ENCODE measurements at places on chromosomes 12 and 14.

GRCh38 chr12:22408610-22409376, 74.3 kb upstream of the ST8SIA1 start:
- DNase-seq, result no peak

DNA sequence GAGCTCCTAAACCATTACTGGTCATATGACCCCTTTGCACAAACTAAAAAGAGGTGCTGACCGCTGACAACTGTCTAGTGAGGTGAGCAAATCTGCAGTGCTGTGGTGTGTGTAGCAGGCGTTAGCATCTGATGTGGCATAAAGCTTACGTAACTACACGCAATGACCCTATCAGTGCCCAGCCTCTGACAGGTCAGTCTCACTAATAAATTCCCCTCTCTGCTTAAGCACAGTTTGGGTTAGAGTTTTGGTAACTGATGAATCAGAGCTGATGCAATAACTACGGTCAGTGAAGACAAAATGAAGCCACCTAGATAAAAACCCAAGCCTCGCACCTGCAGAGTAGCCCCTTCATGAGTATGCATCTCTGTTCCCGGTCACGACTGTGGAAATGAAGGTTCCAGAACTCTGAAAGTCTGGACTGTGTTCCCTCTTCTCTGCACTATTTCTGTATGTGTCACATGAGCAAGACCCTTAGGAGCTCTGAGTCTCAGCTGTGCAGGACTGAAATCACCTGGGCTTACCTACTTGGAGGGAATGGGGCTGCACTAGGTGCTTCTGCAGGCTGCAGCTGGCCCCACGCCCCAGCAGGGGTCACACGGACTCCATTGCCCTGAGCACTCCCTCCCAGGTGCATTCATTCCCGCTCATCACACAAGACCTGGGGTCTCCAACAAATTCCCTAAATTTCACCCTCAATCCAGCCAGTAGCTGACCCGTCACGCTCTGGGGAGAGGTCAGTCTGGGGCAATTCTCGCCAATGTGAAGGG, 54.4 kb downstream of the RIMBP2 start:
- DNase-seq, result no peak

DNA sequence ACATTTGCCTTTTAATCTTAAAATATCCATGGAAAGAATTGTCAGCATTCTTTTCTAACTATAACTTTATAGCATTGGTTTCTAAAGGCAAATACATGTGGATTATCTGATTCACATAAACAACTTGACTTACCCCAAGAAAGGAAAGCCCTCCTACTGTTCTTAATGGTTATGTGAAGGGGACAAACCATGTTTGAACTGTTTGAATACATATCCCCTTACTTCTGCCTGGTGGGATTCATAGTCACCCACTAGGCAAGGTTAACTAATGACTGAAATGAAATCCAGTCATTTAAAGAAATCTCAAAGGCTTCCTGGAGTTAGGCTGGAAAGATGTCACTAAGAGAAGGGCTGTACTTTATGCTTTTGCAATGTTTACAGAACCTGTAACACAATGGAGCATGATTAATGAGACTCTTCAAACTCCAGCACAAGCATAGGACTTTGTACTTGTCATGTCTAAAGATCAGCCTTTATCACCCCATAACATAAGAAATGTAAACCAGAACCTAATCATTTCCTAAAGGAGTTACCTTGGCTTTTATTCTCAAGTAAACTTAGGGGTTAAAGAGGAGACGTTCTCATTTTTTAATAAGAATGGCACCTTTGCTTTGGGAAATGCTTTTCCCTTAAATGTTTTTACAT, 10.2 kb upstream of the FLRT2 start:
- DNase-seq, result no peak

DNA sequence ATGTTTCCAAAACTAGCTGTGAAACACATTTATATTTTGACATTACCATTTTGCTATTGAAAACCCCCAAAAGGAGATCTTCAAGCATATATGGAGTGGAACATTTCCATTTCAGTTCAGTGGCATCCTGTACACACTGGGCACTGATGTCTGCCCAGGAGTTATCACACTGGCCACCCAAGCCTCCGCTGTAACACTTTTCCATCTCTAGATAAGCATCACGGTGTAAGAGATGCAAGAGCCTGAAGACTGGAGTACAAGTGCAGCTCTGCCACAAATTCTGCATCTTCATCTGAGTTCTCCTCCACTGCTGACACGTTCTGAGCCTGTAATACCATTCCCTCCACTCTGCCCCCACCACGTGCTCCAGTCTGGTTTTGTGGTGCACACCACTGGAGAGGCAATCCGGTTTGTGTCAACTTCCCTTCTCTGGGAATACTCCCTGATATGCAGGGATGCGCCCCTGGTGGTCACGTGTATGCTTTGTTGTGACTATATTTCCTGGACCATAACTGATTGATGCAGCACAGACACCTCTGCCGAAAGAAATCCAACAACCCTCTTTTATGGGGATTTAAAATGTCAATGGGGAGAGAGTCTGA, 12.7 kb downstream of the SPTLC2 start:
- peak; percentile 87 for DNase-seq

DNA sequence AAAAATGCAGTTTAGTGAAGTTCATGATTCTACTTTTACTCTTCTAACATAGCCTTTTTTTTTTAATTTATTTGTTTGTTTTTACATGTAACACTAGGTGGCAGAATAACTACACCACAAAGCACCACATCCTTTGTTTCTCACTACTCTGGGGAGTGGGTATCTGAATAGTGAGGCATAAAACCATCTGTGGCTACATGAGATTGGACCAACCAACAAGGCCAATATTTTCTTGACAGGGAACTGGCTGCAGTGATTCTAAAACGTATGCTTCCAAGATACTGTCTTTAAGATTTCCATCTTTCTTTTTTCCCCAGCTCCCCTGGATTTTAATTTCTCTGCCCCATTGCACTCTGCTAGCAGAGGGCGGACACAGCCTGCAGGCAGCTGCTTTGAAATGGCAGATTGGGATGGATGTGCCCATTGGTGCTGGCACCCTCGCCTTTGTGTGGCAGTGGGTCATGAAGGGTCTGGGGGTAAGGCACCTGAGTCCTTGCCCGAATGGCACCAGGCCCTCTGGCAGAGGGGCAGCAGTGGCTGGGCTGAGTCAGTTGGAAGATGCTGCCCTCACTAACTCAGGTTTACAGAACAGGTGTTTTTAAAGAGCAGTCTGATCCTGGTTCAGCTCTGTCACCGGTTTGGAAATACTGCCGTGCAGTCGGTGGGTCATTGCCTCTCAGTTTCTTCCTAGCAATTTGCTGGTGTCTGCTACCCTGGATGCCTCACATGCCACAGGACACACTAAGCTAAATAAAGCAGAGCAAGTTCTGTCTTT, 429.1 kb downstream of the RAD51B start:
- no peak for DNase-seq

DNA sequence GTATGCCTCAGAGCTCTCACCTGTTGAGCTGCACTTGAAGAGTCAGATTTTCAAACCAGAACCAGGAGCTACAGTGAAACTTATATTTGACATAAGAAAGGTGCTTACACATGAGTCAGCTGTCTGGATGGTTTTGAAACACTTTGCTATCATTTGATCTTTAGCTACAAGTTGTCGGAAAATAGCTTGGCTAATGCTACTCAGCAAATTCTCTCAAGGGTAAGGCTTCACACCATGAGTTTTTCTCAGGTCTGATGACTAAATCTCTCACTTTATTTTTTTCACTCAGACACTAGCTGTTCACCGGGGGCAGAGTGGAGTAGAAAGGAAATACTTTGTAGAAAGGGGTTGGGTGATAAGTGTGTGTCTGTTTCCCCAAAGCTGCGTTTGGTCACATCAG, 171.8 kb downstream of the FLRT2 start:
- no peak for DNase-seq

- DNase-seq, result no peak
These were observed 4.9 kb upstream of the KLHL33 start for GRCh38 chr14:20440882-20441281.

DNA sequence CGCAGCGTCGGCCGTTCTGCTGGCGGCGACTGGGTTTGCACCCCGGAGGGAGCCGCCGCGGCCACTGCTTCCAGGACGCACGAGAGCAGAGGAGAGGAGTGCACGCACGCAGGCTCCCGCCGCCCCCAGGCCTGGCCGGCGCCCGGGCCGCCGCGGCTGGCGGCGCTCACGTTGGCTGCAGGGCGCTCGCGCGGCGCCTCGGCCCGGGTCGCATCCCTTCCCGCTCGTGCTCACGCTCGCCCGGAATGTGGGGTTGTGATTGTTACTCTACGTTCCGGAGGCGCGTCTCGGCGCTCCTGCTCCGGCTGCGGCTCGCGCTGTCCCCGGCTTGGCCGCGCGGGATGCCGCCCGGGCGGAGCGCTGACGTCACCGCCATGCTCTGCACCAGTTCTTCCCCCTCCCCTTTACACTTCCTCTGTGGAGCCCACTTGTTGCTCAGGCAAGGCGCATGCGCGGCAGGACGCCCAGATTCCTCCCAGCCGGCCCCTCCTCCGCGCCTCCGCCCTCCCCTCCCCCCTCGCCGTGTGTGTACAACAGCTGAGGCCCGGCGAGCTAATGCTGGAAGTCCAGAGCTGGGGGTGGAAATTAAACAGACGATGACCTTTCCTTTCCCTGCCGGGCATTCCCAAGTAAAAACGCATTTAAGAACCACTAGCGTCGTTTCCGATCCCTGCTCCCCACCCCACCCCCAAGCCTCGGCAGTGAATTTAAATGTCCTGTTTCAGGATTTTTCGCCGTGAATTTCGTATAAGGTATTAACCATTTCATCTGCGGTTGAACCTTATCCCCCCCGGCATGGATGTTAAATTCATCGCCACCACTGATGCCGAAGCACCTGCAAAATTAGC, at the start of gene IRF2BPL:
Gene IRF2BPL, minus strand, starts transcription at position 325 of the 848 bp plus-strand sequence. CDS start 916 bp downstream, outside the sequence.
- DNase-seq, result peak; percentile 99

DNA sequence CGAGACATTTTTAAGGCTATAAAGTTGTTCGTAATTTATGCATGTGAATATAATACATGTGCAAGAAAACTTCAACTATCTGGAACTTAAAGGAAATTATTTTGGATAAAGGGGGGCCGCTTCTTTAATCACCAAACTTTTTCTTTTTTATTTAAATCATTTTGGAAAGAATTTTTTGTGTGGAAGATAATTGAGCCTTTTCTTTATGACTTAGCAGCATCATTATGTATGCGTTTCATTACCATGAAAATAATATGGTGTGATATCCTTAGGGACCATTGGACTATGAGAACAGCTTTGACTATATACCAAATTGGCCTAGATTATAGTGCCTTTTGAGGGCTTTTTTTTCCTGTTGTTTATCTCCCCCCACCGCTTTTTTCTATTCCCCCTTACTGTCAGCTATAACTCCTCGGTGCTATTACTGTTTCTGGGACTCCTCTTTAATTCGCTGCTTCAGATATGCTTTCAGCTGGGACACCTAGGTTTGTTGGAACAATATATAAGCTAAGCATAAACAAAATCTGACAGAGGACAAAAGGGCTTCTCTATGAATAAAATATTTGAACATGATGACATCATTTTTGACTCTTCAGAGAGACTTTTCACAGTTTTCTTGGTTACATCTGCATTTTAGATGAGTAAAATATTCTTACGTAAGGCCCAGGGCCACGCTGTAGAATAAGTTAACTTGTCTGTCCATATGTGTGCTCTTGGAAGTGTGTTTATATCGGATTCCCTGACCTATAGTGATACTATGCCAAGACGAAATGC, 392.7 kb downstream of the NPAS3 start:
- no peak for DNase-seq

DNA sequence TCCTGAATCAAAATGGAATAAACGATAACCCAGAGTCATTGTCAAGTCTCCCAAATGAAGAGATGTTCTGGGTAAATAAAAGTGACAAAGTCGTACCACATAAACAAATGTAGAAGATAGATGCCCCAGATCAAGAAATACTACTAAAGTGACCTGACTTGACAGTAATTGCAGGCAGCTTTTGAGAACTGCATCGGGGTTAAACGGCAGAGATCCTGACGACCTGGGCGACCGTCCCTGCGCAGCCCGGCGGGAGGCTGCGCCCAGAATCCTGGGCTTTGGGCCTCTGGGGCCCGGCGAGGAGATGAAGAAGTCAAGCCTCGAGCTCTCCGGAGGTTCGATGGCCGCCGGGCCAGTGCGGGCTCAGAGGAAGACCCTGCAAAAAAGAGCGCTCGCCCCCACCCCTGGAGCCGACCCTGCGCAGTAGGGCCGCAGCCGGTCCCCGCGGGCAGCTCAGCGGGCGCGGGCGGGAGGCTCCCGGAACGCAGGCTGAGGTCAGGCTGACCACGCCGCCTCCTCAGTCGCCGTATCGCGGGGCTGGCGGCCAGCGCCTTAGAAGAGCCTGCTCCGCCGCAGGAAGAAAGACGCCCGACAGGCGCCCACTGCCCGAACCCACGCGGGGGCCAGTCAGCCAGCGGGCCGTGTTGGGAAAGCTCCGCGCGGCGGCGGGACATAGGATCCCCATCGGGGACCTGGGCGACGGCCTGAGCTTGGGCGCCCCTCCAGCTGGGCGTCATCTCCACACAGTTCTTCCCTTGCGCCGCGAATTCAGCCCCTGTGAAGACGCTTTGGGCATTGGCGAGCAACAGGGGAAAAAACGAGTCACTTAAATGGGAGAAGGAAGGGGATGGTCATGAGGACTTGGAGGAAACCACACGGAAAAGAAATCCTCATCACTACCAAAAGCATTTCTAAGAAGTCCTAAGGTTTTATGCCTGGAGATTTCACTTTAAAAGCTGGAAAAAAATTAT, 16.0 kb downstream of the NKX2-1 start:
- DNase-seq, result no peak

- DNase-seq, result peak; percentile 45
These were observed 20.2 kb upstream of the KRT8 start for GRCh38 chr12:52924764-52925716.

- no peak for DNase-seq
These were observed 114.6 kb downstream of the PPFIA2 start for GRCh38 chr12:81644503-81644902.

DNA sequence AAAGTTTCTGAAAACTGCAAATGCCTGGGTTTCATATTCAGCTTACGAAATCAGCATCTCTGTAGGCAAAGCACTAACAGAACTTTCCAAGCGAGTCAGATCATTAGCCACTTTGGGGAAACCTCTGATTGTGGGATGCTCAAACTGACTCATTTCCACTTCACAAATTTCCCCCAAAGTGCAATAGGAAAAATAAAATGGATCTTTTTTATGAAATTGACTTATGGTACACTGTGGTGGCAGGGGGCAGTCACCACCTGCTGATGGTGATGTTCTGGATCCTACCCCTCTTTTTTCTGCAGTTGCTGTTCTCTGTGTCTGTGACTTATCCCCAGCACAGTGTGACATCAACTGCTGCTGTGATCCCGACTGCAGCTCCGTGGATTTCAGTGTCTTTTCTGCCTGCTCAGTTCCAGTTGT, 5.6 kb downstream of the TCTN1 start:
- DNase-seq, result no peak
